GM06990 (cell line): ENCODE measurements at places on chromosomes 16 and 17.

GRCh38 chr16:68251832-68252231 lies 6.7 kb downstream of the PLA2G15 start:
- DNase-seq, result no peak

GRCh38 chr17:81251709-81252301 lies 12.7 kb downstream of the NDUFAF8 start:
- DNase-seq, result no peak

GRCh38 chr17:4440690-4441686 lies 7.2 kb downstream of the SPNS3 start:
- DNase-seq, result no peak

DNA sequence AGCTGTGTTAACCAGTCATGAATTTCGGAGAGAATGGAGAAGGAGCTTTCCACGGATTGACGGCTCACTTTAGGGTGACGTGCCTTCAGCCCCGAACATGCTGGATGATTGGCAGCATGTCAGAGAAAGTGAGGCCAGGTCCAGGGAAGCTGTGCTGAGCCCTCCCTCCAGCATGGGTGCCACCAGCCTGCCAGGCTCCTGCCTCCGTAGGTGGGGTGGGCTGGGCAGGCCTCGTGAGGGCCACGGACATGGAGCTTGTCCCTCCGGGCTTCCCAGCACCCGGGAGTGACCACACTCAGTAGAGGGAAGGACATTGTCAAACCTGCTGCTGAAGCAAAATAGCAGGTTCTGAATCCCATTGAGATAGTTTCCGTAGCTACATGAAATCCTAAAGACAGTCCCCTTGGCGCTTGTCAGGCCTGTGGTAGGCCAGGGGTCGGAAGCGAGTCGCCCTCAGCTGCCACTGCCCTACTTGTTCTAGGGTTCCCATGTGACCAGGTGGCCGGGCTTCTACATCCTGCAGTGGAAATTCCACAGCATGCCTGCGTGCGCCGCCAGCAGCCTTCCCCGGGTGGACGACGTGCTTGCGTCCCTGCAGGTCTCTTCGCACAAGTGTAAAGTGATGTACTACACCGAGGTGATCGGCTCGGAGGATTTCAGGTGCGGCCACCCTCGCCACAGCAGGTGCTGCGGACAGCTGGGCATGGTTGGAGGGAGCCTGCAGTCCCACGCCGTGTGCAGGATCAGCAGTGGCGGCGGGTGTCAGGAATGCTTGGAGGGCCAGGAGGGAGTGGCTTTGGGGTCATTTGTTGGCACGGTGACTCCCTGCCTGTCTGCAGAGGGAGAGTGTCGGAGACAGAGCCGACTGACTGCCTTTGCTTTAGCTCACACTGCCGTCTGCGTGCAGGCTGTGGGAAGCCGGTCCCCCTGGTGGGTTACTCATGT lies 72.3 kb downstream of the SEC14L1 start:
- DNase-seq, result no peak

GRCh38 chr17:50939795-50940684 lies 73.9 kb upstream of the TOB1 start:
- no peak for DNase-seq
